AG08395 (cell line): ENCODE measurements at places on chromosomes 7 and 10.

GRCh38 chr7:27248427-27248806, 5.8 kb downstream of the EVX1 start:
- DNase-seq = no peak

DNA sequence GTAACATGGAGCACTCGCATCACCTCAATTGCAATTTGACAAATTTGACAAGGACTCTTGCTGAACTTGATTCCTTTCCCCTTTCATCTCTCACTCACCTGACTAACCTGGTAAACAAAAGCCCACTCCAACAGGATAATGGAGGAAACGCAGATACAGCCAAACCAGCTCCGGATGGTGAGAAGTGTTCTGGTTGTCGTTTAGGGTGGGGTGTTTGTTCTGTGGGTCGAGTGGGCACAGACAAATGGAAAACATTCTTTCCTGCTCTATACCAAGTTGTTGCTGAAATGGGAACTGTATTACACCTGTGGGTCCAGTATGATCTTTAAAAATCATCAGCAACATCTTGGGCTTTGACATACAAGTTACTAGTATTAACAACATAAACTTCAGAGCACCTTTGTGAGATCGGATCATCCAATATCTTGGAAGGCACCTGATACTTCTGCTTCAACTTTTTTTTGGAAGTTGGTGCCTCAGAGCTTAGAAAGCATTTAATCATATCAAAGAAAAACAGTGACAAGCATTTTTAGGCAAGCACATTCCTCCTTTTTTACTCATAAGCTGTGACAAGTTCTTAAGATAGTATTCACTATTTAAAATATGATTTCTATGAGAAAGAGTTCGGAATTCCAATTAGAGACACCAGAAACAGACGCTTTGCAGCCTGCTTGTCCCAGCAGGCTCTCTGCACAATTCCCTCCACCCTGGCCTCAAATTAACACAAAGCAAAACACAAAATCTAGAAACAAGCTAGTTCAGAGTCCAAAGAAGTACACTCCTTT, 58.1 kb downstream of the CCDC186 start:
- no peak for DNase-seq

DNA sequence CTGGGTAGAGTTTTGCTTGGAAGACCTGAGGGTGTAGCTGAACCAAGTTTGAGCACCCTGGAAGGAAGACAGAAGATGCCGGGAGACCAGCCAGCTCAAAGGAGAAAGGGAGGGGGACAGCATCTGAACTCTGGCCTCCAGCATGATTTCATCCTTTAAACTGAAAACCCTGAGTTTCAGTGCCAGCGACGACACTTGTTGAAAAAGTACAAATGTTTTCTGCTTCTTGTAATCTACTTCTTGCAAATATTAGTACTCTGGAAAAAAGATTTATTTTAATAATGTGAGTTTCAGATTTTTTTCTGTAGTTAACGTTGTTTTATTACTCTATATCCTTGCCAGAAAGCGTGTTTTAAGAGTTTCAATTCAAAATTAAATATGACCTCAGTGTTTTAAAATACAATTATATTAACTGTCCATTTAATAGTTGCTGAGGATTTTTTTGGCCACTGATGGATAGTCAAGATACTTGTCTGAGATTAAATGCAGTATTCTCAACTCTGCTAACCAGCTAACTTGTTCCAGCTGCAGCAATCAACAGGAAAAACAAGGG, 227.7 kb downstream of the MGMT start:
- no peak for DNase-seq

GRCh38 chr7:128734890-128735289, 4.3 kb upstream of the CALU start:
- no peak for DNase-seq

GRCh38 chr7:20299145-20299544, 31.6 kb upstream of the ITGB8 start:
- DNase-seq = no peak

DNA sequence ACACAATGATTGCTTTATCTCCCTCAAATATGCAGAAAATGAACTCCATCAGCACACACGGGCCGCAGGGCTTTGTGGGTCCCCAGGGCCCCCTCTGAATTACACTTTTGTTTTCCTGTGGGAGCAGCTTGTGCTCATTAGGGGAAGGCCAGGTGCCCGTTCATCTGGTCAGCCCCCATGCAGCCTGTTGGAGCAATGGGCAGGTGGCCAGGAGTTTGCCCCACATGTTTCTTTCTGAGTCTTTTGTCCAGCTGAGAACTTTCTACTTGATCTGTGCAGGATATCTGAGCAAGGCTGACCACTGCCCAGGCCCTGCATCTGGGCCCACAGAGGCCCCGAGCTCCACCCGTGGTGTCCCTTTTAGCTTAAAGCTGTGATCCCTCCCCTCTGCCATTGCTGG, 105.3 kb upstream of the FAM20C start:
- no peak for DNase-seq

- no peak for DNase-seq
Measured at GRCh38 chr10:64648915-64649314, 1127.7 kb downstream of the REEP3 start.

- DNase-seq = peak; percentile 76
Measured at GRCh38 chr10:123270221-123270620, 116.0 kb downstream of the BUB3 start.

- no peak for DNase-seq
Measured at GRCh38 chr10:133166504-133166827, 6.4 kb downstream of the KNDC1 start.

DNA sequence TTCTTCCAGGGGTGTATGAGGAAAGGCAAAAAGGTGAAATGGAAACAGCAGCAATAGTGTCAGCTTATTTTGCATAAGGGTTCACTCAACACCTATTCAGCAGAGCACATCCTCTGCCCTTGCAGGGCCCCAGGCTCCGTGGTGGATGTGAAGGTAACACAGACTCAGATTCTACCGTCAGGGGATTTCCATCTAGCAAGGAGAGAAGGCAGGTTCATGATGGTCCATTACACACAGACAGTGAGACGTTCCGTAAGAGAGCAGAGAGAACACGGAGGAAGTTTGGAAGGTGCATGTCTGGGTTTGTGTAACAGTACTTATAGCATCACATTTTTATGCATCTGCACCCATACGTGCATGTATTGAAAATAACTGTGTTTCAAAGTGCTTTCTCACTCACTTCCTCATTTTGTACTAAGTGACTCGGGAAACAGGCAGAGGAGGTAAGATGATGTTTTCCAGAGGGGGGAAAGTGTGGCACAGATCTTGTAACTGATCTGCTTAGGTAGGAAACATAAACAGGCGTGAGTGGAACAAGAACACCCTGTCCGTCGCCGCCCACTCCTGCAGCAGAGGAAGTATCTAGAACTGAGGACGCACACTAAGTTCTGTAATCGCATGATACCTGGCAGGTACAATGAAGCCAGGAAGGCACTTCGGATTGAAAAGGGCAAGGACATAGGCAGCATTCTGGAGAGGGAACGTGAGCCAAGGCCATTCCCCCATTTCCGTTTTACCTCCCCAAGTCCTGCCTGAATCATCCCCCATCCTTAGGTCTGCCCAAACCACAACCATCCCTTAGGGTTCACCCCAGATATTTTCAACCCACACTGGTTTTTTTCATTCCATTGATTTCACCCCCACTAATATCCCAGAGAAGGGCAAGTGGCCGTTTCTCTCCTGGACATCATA, 1.0 kb upstream of the ENO4 start:
- DNase-seq = no peak

DNA sequence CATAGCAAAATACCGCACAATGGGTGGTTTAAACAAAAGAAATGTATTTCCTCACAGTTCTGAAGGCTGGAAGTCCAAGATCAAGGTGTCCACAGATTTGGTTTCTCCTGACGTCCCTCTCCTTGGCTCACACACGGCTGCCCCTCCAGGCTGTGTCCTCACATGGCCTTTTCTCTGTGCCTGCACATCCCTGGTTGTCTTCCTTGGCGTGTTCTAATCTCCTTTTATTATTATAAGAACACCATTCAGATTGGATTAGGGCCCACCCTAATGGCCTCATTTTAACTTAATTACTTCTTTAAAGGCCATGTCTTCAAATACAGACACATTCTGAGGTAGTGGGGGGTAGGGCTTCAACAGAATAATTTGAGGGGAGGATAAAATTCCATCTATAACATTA, 87.9 kb downstream of the FZD1 start:
- no peak for DNase-seq

GRCh38 chr7:100493476-100494264, 9.9 kb downstream of the NYAP1 start:
- no peak for DNase-seq

DNA sequence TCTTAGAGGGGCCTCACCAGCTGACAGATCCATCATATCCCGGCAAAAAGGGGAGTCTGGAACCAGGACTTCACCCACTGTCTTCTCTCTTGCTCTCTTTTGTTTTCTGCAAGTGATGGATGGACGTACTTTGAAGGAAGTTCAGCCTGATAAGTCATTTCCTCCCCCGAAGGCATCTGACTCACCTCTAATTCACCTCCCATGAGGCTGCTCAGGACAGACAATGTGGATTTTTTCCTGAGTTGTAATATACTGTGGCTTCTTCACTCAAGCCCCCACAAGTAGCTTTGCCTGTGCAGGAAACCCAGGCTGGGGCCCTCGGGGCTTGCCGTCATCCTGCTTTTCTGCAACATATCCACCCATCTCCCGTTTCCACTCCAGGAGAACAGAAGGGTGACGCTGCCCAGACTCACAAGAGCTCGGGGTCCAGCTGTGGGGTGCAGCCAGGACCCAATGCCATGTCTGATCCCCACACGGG, 70.4 kb downstream of the ASB13 start:
- peak; percentile 82 for DNase-seq

- peak; percentile 62 for DNase-seq
Measured at GRCh38 chr7:98745722-98746318, 124.0 kb downstream of the TMEM130 start.

GRCh38 chr7:43509906-43510305, 73.0 kb upstream of the STK17A start:
- DNase-seq = no peak

DNA sequence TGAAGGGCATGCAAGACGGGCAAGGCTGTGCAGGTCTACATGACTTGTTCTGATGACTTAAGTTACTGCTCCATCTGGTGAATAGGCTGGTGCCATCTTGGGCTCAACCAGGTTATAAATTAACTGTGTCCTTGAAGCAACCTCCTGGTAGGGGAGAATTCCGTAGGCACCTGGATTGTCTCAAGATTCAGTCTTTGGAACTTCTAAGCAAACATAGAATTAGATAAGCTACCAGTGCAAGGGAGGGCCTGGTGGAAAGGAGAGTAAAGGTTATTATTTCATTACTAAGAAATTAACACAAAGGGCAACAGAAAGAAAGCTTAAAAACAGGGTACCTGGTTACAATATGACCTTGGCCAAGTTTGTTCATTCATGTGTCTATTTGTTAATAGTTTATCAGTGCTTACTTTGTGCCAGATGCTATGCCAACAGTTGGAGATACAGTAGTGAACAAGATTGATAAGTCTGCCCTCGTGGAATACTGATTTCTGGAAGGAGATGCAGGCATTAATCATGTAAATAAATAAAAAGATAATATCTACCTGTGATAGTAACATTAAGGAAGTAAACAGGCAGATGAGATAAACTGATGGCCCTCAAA, 107.0 kb upstream of the PALS2 start:
- DNase-seq = no peak

GRCh38 chr10:114634609-114634979, 23.5 kb downstream of the ABLIM1 start:
- peak; percentile 86 for DNase-seq

DNA sequence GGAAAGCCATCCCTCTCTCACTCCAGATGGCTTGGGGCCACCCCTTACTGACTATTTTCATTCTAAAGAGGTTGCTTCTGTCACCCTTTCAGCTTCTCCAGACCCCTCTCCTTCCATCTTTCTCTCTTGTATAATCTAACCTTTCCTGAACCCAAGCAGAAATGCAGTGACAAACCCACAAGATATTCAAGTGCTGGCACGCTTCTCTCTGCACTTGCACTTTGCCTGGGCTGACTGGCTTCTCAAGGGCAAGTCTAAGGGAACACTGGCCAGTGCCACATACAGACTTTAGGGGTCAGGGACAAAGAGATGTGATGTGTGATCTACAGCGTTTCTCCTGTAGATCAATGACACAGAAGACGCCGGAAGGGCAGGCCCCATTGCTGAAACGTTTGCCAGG, 150.4 kb upstream of the LANCL2 start:
- DNase-seq = peak; percentile 30

DNA sequence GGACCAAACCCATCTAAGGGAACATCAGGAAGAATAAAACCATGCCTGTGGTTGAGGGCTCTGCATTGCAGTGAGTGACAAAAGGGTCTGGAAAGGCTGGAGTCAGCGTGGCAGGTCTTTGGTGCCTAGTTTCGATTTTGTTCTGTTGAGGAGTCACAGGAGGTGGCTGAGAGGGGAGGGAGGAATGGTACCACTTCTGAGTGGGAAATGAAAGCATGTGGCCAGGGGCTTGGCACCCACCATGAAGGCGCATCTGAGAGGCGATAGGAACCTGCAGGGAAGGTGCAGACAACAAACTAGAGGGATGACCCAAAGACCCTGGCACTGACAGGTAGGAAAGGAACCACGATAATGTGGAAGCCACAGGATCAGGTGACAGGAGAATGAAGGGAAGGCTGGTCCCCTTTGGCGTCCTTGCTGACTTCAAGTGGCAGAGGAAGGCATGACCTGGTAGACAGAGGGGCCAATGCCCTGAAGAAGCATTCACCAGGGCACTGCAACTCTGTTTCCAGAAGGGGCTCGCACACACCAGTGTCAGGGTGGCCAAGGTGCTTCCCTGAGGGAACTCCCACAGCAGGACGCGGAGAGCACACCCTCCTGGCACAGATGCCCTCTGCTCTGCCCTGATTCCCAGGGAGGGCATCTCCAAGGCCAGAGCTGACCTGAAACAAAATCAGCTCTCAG, 41.7 kb downstream of the HIPK2 start:
- no peak for DNase-seq

GRCh38 chr10:106224676-106225075, 939.8 kb downstream of the SORCS1 start:
- DNase-seq = peak; percentile 3

GRCh38 chr7:17685141-17685540, 255.2 kb downstream of the SNX13 start:
- DNase-seq = no peak

DNA sequence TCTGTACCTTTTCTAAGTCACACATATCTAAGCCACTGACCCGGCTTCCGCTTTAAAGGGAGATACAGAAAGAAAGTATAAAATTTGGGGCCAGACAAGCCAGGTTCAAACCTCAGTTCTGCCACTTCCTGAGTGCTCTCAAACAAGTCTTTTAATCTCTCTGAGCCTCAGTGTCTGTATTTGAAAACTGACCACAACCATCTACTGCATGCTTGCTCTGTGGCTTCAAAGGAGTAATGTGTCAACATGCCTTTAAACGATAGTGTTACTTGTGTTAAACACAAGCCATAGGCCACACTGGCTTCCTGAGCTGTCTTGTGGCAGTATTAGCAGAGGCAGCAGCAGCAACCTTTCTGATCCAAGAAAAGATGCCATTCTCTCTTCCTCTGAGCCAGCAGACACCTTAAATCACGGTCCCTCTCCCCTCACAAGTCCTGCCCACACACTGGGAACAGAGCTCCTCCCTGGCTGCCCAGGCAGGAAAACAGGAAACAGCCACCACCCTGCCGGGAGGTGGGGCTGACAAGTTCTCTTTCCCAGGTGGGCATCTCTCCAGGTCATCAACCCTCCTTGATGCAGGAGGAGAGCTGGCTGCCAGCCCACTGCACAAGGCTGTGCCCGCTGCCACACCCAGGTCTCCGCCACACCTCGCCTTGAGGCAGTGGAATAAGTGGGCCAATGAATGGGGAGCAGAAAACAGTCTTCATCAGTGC, 10.7 kb downstream of the HIP1 start:
- DNase-seq = no peak
